ENCODE measurements at places on chromosomes 12 and 14.
A peak's percentile ranks its signal among the peaks of the same experiment; 100 is the strongest.

DNA sequence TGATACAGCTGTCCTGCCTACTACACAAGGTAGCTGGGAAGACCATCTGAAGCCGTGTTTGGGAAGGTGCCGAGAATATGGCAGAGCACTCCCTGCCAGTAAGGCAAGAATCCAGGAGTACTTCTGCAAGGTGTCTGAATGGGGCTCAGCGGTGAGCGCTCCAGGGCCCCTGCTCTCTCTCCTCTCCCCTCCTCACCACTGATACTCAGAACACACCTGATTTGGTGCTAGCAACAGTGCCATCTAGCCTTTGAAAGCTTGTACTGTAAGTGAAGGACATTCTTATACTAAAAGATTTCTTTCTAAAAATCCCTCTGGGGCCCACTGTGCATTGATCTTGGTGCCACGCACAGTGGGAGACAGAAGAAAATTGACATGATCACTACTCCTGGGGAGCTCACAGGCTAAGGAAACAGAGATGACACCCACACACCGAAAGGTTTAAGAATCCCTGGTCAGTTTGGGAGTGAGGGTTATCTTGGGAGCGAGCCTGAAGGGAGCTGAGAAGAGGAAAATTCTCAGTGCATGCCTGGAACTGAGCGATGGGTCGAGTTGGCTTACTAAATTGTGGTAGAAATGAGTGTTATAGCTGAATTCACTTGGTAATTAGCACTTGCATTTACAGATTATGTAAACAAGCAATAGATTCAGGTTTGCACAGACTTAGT is 216.9 kb downstream of the NTF3 start:
- peak; percentile 73 for DNase-seq

DNA sequence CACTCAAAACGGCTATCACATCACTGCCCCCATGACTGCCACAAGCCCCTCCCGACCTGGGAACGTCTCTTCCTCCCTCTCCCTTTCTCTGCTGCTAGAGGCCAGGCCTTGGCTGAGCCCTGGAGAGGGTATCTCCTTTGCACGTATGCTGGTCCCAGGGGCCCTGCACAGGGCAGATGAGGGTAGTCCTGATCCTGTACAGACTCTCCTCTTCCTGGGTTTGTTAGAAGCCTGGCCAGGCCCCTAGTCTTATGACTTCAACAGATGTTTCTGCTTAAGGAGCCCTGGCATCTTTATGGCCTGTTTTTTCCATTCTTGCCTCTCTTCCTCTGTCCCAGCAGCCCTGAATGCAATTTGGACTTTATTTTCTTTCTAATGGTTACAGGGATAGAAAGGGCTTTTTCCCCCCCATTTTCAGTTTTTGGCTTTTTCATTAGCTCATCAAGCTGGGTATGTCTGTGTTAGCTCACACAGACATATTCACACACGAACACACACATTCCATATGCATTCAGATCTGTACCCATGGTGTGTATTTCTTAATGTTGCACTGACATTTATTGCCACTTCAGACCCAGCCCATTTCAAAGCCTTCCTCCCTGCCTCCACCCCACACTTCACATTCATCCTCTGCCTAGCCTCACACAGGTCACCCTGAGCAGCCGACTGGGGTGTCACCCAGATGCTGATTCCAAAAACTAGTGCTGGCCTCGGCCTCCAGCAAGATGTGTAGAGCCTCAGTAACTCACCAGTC is 203.2 kb downstream of the ZFP36L1 start:
- no peak for DNase-seq

GRCh38 chr14:70663707-70664179 is 22.0 kb downstream of the TTC9 start:
- no peak for DNase-seq

- DNase-seq: no peak
Observed at GRCh38 chr14:72515779-72516770, 377.8 kb downstream of the DPF3 start.

- DNase-seq: no peak
Observed at GRCh38 chr14:91367173-91368171, 50.1 kb downstream of the CCDC88C start.

- DNase-seq: no peak
Observed at GRCh38 chr14:102162487-102162886, 22.8 kb downstream of the WDR20 start.

GRCh38 chr12:119423285-119423684 is 88.8 kb downstream of the CCDC60 start:
- DNase-seq: peak; percentile 61

- no peak for DNase-seq
Observed at GRCh38 chr14:64610049-64610746, 60.4 kb downstream of the PPP1R36 start.

DNA sequence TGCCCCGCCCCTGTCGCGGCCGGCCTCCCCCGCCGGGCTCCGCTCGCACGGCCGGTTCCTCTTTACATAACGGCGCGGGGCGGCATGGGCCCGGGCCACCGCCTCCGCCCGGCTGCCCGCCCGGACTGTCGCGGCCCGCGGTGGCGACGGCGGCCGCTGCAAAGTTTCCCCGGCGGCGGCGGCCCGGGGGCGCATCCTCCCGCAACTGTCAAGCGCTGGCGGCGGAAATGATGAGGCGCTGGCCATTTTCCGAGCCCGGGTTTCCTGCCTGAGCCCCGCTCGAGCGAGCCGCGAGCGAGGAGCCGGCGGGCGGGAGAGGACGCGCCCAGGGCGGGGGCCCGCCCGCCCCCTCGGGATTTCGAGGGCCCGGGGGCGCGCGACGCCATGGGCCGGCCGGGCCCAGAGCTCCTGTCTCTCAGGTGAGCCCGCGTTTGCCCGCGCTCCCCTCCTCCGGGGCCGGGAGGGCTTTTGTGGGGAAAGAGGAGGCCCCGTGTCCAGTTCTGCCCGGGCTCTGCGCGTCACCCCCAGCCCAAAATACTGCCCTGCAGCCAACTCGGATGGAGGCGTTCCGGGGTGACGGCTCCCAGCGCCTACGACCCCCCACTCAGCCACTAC is at the start of gene SH2B3:
Gene SH2B3, plus strand, starts transcription at position 65 of the 615 bp plus-strand sequence. CDS start 12,223 bp downstream, outside the sequence.
- no peak for DNase-seq

DNA sequence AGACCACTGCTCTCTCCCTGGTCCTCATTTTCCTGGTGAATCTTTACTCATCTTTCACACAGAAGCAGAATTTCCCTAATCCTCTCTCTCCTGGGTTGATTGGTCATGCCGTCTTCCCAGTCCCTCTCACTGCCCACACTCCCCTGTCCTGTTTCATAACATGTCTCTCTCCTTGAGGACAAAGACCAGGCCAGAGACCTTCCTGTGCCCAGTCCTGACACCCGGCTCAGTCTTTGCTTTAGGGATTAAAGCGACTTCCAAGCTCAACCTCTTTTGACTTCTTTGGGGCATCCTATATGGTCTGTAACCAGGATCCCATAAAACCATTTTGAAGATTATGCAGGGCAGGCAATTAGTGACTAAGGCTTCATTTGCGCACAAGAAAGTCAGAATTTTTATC is 105.5 kb downstream of the BCL11B start:
- DNase-seq: no peak

- no peak for DNase-seq
Observed at GRCh38 chr12:63822352-63822751, 22.1 kb upstream of the SRGAP1 start.

DNA sequence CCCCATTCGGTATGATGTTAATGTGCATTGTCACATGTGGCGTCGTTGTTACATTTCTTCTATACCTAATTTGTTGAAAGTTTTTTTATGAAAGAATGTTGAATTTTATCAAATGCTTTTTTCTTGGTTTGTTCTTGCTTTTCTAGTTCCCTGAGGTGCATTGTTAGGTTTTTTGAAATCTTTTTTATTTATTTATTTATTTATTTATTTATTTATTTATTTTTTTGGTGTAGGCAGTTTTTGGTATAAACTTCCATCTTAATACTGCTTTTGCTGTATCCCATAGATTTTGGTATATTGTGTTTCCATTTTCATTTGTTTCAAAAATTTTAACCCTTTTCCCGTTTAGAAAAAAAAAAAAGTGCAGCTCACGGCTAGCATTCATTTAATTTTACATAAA is 121.1 kb upstream of the HMGA2 start:
- DNase-seq: no peak

DNA sequence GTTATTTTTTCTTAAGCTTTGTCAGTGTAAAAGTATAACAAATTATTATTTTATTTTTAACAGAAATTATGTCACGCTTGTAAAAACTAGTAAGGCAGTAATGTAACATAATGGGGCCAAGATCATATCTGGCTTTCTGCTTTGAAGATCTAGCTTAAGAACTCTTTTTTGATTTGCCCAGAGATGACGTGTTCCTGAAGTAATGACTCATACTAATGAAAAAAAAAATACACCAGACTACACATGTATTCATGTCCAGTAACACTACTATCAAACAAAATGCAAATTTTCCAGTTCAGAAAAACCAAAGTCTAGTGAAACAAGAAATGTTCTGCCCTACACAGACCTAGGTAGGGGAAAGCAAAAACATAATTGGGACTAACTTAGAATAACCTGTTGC is 432.2 kb upstream of the ATXN7L3B start:
- DNase-seq: no peak

DNA sequence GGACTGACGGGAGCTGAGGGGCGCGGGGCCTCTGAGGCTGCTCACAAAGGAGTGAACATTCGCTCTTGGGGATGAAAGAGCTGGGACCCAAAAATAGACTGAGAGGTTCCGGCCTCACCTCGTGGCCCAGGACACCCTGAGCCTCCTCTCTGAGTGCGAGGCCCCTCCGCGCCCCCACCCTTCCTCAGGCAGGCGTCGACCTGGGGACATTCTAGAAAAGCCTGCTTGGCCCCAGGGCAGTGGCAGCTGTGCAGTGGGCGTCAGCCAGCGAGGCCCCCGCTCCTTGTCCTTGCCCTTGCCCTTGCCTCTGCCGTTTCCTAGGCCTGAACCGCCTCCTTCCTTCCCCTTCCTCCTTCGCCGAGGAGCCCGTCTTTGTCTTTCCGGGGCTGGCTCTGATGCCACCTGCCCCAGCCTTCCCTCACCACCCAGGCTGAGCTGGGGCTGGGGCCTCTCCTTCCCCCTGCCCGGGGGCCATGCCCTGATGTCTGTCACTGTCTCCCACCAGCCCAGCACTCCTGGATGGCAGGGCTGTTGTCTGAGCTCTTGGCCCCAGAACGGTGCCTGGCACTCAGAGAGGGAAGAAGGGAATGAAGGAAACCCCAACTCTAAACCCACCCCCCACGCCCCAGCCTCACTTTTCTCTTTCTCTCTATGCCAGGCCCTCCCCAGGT is 208.2 kb upstream of the RTL1 start:
- DNase-seq: peak; percentile 17

DNA sequence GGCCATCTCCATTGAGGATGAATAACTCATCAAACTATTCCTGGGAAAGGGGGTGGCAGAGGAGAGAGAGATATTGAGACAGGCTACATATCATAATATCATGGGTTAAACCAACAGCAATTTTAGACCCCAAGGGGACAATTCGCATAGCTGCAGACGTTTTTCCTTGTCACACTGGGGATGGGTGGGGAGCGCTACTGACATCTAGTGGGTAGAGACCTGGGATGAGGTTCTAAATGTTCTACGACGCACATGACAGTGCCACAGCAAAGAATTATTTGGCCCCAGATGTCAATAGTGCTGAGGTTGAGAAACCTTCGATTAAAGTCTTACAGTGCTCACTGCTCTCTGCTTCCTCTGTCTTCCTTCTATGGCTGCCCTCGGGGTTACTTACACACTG is 425.6 kb downstream of the NRXN3 start:
- peak; percentile 45 for DNase-seq

- DNase-seq: no peak
Observed at GRCh38 chr14:102870994-102871831, 51.2 kb upstream of the AMN start.

Data from D341Med (cell line).